ENCODE measurements at places on chromosomes 4 and X.

DNA sequence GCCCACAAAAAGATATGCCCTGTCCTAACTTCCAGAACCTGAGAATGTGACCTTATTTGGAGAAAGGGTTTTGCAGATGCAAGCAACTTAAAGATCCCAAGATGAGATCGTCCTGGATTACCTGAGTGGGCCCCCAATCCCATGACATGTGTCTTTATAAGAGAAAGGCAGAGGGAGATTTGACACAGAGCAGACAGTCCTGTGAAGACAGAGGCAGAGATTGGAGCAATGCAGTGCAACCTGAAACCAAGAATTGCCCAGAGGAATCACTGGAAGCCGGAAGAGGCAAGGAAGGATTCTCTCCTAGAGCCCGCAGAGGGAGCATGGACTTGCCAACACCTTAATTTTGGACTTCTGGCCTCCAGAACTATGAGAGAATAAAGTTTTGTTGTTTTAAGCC lies 171.5 kb downstream of the SMIM20 start:
- no peak for DNase-seq

DNA sequence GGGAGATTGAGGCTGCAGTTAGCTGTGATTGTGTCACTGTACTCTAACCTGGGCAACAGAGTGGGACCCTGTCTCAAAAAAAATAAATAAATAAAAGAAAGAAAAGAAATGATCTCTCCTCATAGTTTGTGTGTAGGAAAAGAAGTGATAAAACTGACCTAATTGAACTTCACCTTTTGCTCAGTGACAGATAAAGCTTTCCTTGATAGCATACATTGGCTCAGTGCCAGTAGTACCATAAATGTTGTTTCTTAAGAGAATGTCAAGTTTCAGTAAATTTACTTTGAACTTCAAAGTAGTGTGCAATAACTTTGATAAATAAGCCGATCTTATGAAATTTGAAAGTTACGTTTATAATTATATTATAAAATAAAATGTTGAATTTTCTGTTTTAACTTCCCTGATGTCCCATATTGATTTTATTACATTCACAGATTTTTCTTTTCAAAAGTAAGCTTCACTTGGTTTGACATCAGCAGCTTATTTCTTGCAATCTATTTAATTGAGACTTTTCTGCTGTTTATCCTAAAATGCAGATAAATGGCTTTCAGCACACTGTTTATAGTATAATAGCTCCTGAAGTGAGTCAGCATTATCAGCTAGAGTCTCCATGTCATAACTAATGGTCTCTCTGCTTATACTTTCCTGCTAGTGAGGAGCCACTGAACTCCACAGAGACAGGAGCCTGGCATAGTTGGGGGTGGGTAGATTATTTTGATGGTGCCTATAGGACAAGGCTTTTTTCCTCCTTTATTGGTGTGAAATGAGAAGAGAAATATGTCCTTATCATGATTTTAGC lies 330.1 kb downstream of the BMPR1B start:
- no peak for DNase-seq

- no peak for DNase-seq
Measured at GRCh38 chr4:79364061-79364460, 38.2 kb upstream of the NAA11 start.

DNA sequence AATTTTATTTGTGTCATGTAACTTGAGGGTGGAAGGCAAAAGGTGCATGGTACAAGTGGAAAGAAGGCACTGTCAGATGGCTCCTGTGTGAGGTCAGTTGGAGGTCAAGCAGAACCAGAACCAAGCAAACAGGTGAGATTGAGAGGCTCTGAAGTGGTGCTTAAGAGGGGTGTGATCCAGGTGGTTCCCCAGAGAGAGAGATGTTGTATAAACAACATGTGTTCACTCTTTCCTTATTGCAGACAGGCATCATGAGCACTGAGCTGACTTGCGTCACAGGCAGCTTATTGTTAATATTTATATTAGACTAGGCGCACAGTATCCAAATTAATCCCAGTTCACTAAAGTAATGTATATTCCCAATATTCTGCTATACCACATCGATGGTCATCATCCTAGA lies 56.8 kb downstream of the CXCL13 start:
- no peak for DNase-seq

DNA sequence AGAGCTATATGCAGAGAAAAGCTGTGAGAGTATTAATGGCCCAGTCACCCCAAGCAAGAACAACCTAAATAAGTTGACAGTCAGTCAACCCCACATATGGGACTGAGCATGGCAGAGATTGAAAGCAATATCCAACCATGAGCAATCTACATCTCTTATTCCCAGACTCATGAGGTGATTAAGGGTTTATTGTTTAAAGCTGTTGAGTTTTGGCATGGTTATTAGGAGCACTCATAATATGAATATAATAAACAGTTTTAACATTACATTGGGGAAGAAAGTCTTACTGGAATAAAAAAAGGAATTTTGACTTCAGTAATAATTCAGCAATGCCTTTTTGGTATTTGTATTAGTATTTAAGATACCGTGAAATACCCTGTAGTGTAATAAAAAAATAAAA lies 1627.4 kb downstream of the STIM2 start:
- no peak for DNase-seq

GRCh38 chrX:17471121-17471520 lies 96.1 kb downstream of the NHS start:
- DNase-seq = no peak

- no peak for DNase-seq
Measured at GRCh38 chr4:120853161-120853935, 69.2 kb downstream of the PRDM5 start.

- no peak for DNase-seq
Measured at GRCh38 chr4:76964769-76965168, 15.2 kb downstream of the SEPTIN11 start.

GRCh38 chr4:122899682-122900081 lies 22.7 kb downstream of the NUDT6 start:
- no peak for DNase-seq

- DNase-seq = peak; percentile 75
Measured at GRCh38 chr4:39977489-39978377, at the start of gene PDS5A. Gene PDS5A, minus strand, starts transcription at chr4:39977911. Its CDS starts 1,334 bp downstream, at chr4:39976577.

DNA sequence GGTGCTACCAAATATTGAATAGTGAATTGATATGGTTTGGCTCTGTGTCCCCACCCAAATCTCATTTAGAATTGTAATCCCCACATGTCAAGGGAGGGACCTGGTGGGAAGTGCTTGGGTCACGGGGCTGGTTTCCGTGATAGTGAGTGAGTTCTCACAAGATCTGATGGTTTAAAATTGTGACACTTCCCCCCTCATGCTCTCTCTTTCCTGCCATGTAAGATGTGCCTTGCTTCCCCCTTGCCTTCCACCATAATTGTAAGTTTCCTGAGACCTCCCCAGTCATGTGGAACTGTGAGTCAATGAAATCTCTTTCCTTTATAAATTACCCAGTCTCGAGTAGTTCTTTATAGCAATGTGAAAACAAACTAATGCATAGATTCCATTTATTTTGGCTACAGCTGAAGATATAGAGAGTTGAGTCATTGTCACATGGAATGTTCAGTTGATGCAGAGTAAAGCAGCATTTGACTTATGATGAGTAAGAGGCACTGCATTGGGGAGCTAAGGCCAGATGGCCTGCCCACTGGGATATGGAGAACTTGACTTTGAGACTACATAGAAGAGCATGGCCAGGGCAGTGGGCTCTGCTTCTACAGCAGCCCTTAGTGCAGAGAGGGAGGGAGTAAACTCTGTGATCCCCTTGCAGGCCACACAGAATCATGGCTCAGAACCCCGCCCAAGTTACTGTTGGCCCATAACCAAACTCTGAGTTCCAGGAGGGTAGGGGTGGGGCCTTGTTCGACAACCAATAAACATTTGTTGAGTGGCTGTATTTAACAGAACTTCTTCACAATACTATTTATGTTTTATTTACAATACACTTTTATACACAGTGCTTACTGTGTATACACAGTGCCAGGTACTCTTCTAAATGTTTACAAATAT lies 34.2 kb downstream of the RAI2 start:
- no peak for DNase-seq

DNA sequence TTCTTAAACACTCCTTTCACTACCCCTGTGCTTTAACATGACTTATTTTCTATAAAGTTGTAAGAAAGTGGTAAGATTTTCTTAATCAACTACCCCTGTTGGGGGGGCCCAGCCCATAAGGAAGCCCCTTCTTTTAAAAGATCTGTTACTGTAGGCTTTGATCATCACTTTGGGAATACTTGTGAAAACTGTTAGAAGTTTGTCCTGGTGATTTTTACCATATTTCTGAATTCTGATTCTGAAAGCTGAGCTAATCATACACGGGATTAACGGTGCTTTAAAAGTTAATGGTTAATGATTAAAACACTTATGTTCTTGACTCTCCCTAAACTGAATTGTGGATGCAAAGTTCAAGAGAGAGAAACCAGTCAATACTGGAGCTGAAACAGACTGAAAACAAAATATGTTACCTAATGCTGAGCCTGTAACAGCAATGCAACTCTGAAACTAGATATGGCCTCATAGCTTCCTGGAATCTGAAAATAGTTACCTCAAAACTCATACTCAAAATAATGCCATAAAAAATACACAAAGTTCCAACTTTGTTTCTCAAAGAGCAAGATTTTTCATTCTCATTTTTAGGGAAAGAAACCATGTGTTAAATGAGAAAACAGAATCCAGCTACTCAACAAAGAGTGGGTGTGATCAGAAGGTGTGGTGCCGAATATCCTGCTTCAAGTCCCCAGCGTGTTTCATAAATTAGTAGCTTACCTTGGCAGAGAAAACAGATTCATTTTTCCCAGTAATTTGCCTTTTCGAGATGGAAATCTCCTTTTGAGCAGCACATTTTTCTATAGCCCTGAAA lies 31.6 kb downstream of the ADH7 start:
- no peak for DNase-seq

DNA sequence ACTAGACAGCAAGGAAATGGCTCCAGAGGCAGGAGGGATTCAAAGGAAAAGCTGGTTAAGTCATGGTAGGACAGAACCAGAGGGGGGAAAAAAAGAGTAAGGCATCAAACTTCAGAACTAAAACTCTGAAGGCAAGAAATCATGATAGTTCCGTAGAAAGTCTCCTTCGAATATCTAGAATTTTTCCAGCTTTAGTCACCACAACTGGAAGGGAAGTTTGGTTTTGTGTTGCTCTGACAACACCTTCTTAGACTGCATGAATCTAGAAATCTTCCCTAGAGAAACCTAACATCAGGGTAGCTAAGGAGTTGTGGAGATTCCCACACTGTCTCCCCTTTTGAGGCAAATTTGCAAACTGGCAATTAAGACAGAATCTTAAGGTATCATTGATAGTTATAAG lies 33.7 kb downstream of the AMMECR1 start:
- no peak for DNase-seq

- no peak for DNase-seq
Measured at GRCh38 chr4:22463179-22463578, 52.7 kb downstream of the ADGRA3 start.

DNA sequence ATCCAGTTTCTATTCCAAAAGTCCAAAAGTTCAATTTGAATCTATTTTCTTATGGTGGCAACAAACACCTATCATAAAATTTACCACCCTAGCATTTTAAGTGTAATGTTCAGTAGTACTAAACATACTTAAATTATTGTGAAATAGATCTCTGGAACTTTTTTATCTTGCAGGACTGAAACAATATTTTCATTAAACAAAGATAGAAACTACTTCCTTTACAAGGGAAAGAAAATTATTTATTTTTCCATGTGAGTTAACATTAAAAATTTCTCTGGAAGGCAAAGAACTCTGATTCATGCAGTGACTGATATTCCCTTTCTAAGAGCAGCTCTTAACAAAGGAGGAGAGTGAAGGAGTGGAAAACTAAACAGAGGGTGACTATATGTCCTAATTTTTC lies 40.2 kb downstream of the ADH7 start:
- no peak for DNase-seq

DNA sequence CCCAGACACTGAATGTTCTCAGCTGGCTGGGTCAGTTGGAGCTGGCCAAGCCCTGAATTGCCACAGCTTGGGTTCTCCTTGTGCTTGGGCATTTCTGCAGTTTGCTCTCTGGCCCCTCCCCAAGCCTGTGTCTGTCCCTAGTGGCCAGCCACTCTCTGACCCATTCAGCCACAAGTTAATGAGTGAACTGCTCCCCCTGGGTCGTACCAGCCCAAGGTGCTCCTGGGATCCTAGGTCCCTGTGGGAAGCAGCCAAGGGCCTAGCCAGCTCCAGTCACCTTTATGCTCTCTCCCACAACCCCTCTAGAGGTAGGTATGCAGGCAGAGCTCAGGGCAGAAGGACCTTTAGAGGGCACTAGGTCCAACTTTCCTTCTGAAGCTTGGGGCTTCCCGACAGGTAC lies 51.5 kb downstream of the STARD8 start:
- DNase-seq = no peak

- DNase-seq = no peak
Measured at GRCh38 chr4:154030746-154031145, 241.9 kb upstream of the SFRP2 start.

- DNase-seq = no peak
Measured at GRCh38 chr4:108365551-108365950, 196.8 kb upstream of the LEF1 start.

DNA sequence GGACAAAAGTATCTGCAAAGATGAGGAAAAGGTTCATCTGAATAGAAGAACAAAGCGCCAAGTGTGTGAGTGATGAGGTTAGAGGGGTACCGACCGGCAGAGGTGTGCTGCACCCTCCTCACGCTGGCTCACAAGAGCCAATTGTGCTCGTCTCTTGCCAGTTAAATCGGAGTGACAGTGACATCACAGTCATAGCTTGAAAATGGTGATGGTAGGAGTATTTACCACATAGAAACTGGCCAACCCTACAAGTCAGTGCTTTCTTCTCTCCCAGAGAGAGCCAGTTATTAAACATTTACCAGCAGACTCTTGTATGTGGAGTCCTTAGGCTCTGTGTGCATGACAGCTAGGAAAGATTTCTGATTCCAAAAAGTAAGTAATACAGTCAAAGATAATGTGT lies 32.4 kb downstream of the CLDN22 start:
- DNase-seq = no peak

DNA sequence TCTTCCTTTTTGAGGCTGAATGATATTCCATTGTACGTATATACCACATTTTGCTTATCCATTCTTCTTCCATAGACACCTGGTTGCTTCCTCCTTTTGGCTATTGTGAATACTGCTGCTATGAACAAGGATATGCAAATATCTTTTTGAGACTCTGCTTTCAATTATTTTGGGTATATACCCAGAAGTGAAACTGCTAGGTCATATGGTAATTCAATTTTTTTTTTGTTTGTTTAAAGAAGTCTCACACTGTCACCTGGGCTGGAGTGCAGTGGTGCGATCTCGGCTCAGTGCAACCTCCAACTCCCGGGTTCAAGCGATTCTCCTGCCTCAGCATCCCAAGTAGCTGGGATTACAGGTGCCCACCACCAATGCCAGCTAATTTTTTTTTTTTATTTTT lies 75.3 kb downstream of the METTL14 start:
- no peak for DNase-seq

DNA sequence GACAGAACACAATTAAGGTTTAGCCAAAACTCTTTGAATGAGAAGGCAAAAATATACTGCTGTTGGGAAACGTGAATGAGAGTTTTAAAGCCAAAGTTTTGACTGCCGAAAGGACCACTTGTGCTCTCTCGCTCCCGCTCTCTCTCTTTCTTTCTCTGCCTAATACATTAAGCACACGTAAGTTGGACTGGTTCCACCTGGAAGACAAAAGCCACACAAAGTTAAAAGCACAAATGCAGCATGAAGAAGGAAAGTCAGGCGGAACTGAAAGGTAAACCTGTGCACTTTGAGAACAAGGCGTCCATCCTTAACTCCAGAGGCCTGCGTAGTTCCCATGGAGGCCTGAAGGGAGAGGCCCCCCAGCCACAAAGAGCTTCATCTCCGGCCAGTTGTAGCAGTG lies 1.9 kb downstream of the DCAF12L2 start:
- DNase-seq = no peak

Measured in NCI-H1105 (cell line).